Suppressor macrophage (primary cell): ENCODE measurements at places on chromosomes 11 and 22.

DNA sequence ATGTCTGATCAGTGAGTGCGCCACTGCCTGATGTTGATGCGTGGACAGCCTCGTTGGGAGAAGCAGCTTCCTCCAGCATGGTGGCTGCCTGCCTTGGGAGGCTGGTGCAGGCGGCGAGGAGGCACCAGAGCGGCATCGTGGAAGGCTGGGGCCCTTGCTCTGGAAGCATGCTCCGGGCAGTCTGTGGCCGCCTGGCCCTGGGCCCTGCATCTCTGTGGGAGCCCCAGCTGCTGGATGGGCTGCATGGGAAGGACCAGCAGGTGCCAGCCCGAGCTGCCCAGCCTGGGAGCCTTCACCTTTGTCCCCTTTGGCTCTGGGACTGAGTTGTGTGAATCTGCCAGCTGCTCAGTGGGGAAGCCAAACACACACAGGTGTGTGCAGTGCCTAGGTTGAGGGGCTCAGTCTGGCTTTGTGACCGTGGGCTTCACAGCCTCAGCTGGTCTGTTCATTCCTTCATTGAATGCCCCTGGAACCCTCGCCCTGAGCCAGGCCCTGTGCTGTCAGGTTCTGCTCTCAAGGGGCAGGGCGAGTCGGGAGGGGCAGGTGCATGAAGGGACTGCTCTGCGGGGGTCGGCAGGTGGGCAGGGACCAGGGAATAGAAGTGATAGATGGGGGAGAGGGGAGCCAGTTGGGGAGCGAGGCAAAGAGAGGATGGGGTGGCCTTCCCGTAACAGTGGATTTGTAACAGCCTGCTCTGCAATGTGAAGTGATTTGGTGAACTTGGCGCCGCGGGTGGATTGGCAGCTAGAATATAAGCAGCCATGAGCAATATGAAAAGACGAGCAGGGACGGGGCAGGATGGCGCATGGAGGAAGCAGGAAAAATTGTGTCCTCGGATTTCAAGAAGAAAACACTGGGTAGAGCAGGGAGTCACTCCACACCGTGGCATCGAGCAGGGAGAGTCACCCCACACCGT, 354.2 kb downstream of the TBC1D22A start:
- DNase-seq, result no peak

DNA sequence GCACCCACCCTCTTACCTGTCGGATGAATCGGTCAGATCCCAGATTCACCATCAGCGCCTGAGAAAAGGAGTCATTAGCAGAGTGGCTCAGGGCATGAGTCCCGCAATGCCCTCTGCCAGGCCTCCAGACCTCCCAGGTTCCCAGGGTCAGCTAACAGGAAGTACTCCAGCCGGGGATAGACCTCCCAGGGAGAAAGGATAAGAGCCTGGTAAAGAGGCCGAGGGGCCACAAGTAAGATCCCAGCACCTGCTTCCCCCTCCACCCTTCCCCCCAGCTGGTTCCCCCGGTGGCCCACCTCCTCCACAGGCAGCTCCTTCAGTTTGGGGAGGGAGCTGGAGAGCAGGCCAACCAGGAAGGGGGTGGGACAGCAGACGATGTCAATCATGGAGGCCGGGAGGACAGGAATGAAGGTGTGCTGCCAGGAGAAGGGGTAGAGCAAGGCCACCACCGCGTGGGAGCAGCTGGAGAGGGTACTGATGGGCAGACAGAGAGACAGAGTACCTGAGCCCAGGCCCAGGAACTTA, 16.4 kb downstream of the RPL27A start:
- DNase-seq, result no peak

DNA sequence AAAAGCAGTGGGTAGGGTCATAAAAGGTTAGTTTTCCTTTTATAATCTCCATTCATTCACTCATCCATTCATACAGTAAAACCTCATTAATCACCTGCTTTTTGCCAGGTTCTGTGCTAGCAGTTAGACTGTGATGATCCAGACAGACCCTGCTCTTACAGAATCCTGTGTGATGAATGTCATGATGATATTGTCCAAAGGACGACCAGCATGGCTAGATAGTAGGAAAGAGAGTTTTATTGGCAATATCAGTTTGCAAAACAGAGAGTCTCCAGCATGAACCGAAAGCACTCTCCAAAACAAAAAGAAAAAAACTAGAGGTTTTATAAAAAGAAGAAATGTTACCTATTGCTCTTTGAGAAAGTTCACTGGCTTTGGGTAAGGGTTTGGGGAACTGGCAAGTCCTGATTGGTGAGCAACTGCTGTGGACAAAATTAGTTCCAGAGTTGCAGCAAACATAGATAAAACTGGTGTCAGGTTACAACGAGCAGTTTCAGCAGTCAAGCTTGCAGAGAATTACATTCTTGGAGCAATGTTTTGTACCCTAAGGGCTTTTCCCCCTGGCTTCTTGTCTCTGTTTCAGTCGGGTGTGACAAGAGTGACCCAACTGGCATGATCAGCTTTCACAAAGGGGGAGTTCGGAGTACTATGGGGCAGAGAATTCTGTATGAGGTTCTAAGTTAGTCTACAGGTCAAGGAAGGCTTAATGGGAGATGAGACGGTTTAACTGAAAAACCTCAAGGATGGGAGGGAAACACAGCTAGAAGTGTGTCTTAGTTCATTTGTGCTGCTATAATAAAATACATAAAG, 58.3 kb downstream of the HSD17B12 start:
- no peak for DNase-seq

DNA sequence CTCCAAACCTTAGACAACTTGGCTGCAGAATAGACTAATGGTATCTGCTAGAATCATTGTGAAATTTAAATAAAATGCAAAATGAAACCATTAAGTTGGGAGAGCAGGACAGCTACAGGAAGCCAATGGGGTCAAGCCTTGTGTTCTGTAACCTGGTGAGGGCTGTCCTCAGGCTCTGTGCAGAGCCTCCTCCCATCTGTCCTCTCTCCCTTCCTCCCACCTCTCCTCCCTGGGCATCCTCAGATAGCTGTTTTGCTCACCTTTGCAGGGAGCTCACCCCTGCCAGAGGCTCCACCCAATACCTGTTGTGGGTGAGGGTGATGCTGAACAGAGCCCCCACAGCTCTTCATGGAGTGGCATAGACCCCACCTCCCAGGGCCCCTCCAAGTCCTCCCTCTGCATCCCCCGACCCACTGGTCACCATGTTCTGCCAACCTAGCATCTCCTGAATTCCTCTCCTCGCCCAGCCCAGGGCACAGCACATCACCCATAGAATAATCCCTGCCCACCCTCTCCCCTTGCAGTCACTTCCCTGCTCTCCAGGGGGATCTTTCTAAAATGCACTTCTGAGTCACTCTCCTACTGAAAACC, 100.3 kb downstream of the PDE2A start:
- peak; percentile 18 for DNase-seq

DNA sequence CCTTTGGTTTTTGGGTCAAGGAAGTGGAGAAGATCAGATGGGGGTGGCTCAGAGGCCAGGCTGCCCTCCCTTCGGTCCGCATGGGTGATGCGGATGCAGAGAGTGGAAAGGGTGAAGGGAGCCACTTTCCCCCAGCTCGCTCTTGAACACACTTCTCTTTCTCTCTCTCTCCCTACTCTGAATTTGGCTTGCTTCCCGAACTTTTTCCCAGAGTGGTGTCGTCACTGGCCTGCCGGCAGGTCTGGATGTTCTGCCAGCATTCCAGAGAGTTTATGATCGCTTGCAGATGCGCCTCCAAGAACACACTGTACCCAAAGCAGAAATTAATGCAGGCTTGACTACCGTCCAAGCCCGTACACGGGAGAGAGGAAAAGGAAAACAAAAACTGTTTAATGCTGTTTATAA, 103.2 kb downstream of the ZBTB16 start:
- no peak for DNase-seq

- DNase-seq, result peak; percentile 16
These were observed 53.7 kb downstream of the PPP6R2 start for GRCh38 chr22:50396751-50397370.

DNA sequence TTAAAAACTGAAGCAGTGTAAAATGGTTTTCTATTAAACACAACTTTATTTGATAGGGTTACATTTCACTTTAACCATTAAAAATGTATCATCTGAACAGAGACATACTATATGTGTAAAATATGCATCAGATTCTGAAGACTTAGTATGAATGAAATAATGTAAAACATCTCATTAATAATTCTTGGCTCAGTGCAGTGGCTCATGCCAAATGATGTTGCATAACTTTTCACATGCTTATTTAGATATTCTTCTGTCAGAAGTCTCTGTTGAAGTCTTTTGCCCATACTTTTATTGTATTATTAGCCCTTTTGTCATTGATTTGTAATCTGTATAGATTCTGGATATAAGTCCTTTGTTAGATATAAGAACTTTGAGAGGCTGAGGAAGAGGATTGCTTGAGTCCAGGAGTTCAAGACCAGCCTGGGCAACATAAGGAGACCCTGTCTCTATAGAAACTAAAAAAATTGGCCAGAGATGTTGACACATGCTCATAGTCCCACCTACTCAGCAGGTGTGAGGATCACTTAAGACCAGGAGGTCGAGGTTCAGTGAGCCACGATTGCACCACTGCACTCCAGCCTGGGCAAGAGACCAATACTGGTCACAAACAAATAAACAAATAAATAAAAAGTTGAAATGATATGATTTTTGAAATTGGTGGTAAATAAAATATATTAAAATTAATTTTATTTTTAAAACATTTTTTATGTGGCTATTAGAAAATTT, 73.8 kb upstream of the PARVA start:
- DNase-seq, result no peak

- DNase-seq, result no peak
These were observed 1555.9 kb upstream of the RAG2 start for GRCh38 chr11:38153985-38154384.

- DNase-seq, result peak; percentile 82
These were observed 6.5 kb downstream of the DCPS start for GRCh38 chr11:126310200-126310991.

DNA sequence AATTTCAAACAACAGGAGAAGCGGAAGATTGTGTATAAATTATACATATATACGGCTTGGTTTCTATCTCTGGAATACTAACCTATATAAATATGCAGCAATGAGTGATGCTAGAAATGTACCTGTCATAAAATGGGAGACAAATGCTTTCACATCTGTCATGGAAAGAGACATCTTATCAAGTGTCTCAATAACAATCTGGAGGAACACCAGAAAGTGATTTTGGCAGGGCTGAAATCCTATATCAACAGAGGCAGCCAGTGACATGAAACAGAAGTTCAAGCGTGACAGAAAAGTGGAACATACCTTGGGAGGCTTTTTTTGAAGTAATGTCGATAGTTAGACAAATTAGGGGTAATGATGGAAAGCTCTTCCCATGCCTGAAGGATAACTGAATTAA, 834.6 kb downstream of the JRKL start:
- DNase-seq, result no peak

GRCh38 chr22:48276994-48277867, 1514.8 kb downstream of the TBC1D22A start:
- no peak for DNase-seq

DNA sequence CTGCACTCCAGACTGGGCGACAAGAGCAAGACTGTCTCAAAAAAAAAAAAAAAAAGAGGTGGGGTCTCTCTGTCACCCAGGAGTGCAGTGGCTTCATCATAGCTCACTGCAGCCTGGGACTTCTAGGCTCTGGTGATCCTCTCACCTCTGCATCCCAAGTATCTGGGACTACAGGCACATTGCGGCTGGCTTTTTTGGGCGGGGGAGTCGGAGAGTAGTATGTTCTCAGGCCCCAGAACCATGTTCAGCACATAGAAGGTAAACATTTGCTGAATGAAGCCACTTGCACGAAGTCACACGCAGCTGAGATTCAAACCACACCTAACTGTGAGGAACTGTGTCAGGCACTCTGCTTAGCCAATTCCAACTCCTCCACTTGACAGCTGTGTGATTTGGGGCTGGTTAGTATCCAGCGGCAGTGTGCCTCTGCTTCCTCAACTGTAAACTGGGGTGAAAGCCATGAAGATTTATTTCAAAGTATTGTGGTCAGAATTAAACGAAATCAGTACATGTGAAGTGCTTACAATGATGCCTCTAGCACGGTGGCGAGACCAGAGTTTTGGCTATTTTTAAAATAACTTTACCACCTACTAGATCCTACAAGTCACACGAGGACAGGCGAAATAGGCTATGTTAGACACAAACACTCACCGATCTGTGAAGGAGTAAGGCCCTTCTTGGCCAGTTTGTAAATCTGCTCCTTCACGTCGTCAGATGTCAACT, 789 bp downstream of the RPS13 start:
- peak; percentile 48 for DNase-seq

GRCh38 chr22:50732681-50733080, 5.3 kb upstream of the ACR start:
- DNase-seq, result no peak

DNA sequence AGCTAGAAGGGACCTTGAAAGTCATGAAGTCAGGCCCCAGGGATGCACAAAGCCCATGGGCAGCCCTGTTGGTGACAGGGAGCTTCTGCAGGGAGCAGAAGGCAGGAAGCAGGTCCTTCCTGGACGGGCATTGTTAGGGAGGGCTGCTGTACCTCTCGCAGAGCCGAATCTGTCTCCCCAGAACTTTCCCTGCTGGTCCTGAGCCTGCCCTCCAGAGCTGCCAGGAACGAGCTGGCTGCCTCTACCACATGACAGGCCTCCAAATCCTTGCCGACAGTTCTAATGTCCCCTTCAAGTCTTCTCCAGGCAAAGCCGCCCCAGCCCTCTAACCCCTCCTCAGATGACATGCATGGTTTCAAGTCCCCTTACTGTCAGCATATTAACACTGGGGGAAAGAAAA, 20.1 kb downstream of the SYT7 start:
- no peak for DNase-seq

- DNase-seq, result no peak
These were observed 23.1 kb upstream of the SCN3B start for GRCh38 chr11:123677510-123677909.

DNA sequence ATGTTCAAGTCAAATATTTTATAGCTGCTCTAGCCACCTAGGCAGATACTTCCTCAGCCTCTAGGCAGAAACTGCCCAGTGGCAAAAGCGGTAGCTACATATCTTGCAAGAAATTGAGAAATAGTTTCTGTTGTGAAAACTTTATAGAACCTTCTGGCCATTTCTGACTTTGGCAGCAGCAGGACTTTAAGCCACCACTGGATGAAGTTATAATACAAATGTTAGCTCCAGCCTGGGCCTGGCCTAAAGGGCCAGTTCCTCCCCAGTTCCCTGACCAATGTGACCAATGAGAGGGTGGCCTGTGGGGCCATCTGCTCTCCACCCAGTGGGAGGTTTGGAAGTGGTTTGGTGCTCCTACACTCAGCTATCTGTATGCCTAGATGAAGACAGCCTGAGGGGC, 254.0 kb upstream of the NARS2 start:
- peak; percentile 79 for DNase-seq

DNA sequence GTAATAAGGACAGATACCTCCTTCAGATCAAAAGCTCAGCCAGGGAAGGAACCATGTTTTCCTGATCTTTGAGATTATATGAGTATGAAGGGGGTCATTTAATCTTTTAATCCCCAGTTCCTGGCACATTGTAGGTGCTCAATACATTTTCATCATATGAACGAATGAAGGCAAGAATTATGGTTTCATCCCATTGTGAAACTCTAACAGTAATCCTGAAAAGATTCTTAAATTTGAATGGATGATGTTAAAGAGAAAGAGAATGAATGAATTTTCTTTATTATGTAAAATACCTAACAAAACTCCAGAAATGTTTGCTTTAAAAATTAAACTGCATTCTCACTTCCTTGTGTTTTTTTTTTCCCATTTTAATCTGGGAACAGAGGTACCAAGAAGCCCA, 162.2 kb upstream of the MTMR2 start:
- DNase-seq, result no peak

GRCh38 chr11:117381481-117382387, 54.1 kb downstream of the CEP164 start:
- no peak for DNase-seq

GRCh38 chr11:88810420-88811097, 255.2 kb downstream of the GRM5 start:
- DNase-seq, result no peak

GRCh38 chr11:99160447-99160846, 139.7 kb downstream of the CNTN5 start:
- no peak for DNase-seq
